ENCODE measurements at places on chromosomes 5 and 9.

GRCh38 chr9:18379073-18379811 lies 94.7 kb upstream of the ADAMTSL1 start:
- DNase-seq = no peak

DNA sequence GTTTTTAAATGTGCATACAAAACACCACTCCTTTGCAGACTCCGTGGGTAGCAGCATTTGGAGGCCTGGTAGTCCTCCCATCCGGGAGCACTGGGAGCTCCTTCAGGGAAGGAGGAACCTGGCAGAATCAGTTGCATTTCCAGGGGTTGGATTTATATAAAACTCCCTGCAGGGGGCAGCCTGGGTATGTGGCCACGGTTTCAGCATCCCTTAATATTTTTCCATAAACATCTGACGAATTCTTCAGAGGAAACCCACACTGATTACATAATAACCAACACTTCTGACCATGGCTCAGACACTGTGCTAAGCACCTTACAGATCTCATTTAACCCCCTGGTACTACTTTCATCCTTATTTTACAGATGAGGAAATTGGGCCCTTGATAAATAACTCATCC lies 6.1 kb upstream of the AFAP1L1 start:
- DNase-seq = no peak

- DNase-seq = no peak
Observed at GRCh38 chr5:35230038-35230611, at the start of gene PRLR. PRLR (minus strand) TSS chr5:35230487; CDS start chr5:35089620, 140,867 bp downstream.

- no peak for DNase-seq
Observed at GRCh38 chr5:135492319-135492626, 40.1 kb upstream of the TIFAB start.

GRCh38 chr5:125150041-125150669 lies 403.7 kb upstream of the ZNF608 start:
- no peak for DNase-seq

- no peak for DNase-seq
Observed at GRCh38 chr5:120703918-120704587, 240.0 kb downstream of the PRR16 start.

GRCh38 chr5:158203261-158203660 lies 344.3 kb upstream of the CLINT1 start:
- DNase-seq = no peak

GRCh38 chr9:33025572-33026342 lies 684 bp downstream of the DNAJA1 start:
- peak; percentile 57 for DNase-seq
